CD4-positive, CD25-positive, alpha-beta regulatory T cell (primary cell): ENCODE measurements at places on chromosomes 2 and 18. TPM values are rescaled to one million over a fixed set of nuclear protein-coding genes. Genes with fewer than 3 reads are reported as not detected.

ARHGAP28 gene
- total RNA-seq, result not detected

ANKRD30B gene
- total RNA-seq, result not detected

DNA sequence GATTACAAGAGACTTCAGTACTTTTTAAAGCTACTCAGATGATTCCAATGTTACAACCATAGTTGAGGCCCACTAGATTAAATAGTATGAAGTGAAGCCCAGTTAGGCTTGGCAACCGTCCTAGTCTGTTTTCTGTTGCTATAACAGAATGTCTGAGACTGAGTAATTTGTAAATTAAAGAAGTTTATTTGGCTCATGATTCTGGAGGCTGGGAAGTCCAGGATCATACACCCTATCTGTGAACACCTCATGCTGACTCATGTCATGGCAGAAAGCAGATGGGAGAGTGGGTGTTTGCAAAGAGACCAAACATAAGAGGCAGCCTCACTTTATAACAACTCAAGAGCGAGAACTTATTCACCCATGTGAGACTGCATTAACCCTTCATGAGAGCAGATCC lies 63.1 kb downstream of the CCDC150 start:
- DNase-seq, result no peak

DNA sequence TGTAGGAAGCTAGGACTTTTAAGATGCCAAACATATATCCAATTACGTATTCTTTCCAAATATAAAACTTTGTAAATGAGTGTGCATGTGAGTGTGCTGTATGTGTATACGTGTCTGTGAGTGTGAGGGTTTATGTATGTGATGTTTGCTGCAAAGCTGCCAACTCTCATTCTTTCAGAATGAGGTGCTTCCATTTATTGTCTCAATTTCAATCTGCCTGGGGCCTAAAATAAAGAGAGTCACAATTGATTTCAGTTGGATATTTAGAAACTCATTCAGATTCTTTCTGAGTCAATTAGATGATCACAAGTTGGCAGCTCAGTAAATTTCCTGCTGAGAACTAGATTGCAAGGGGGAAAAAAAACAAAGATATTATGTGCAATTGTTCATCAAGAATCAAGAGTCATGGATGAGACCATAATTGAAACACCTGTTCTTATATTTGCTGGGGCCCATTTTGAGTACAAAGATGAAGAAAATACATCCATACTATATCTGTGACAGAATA lies 621.2 kb upstream of the ACVR2A start:
- DNase-seq, result no peak

- no peak for DNase-seq
These were observed 23.9 kb downstream of the HNRNPLL start for GRCh38 chr2:38578832-38579231.
